ENCODE measurements at places on chromosomes 3 and 15.

DNA sequence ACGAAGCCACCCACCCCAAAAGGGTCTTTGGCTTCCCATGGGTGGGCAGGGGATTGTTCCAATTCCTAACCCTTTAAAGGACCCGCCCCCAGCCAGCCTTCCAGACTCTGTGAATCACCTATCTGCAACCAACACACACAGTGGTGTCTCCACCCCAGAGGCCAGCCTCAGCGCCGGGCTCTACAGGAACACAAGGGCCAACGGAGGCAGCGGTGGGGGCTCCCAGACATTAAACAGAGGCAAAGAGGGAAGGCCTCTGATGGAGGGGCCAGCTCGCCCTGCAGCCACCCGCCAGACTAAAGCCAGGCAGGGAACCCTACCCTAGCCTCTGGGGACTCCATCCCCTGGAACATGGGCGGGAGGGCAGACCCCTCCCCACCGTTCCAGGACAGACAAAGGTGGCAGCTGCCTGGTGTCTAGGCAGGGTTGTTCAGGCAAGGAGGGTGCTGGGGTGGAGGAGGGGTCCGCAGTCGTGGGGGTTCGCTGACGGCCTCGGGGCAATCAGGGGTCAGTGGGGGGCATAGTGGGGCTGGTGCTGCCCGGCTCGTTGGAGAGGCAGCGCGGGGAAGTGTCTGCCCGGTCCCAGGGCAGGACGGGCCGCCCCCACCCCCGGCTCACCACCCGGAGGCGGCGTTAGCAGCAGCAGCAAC is 448 bp downstream of the SHISA5 start:
- H3K27me3 ChIP-seq: no peaks in the 10 kb centered on the region
- peak; percentile 42 for DNase-seq
- no peaks in the 10 kb centered on the region for H3K4me1 ChIP-seq
- H3K4me3 ChIP-seq: peak overlapping the region; percentile 87
- H3K27ac ChIP-seq: peak overlapping the region; percentile 92

DNA sequence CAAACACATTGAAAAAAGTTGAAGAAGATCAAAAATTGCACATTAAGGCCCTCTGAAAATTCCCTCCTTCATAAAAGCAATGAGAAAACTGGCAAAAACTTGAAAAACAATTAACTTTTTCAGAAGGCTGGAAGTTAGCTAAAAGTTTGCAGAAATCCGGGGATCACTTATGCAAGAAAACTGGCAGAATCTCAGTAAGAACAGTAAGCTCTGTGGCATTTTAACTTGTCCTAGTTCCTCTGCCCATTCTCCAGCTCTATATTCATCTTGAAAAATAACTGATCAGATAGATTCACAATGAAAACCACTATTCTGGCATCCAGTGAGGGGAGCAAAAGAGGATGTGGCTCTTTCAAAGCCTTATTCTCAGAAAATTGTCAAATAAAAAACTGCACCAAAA is 566.8 kb downstream of the NTRK3 start:
- H3K4me3 ChIP-seq: no peak overlapping the region
- DNase-seq: no peak
- H3K4me1 ChIP-seq: no peaks in the 10 kb centered on the region
- no peak overlapping the region for H3K27ac ChIP-seq

GRCh38 chr3:173465112-173465511 is 67.6 kb downstream of the NLGN1 start:
- H3K27me3 ChIP-seq: no peaks in the 10 kb centered on the region
- H3K36me3 ChIP-seq: no peaks in the 10 kb centered on the region
- H3K4me3 ChIP-seq: no peak overlapping the region
- no peak overlapping the region for H3K27ac ChIP-seq
- DNase-seq: no peak

DNA sequence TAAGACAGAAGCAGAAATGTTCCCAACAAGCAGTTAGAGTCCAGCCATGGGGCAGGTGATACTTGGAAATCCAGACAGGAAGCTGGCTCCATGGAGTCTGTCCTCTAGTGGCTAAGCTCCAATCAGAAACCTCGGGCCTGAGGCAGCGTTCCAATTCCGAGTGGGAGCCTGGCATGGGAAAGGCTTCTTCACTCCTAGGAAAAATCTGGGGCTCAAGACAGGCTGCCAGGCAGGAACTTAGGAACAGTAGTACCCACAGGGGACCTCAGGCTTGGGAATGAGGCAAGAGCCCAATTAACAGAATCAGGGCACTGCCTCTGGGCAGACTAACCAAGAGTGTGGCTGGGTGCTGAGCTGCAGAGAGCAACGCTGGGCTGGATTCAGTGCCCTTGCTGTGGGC is 6.2 kb upstream of the ATP13A4 start:
- H3K4me3 ChIP-seq: no peak overlapping the region
- no peak for DNase-seq
- H3K4me1 ChIP-seq: no peaks in the 10 kb centered on the region
- H3K36me3 ChIP-seq: no peaks in the 10 kb centered on the region
- no peaks in the 10 kb centered on the region for H3K27me3 ChIP-seq

GRCh38 chr3:99579246-99579645 is 59.1 kb upstream of the COL8A1 start:
- H3K4me3 ChIP-seq: no peak overlapping the region
- DNase-seq: no peak

GRCh38 chr3:136067211-136067610 is 101.7 kb downstream of the PPP2R3A start:
- H3K4me1 ChIP-seq: no peaks in the 10 kb centered on the region
- no peaks in the 10 kb centered on the region for H3K36me3 ChIP-seq
- no peak for DNase-seq
- H3K27me3 ChIP-seq: no peaks in the 10 kb centered on the region
- no peak overlapping the region for H3K4me3 ChIP-seq

DNA sequence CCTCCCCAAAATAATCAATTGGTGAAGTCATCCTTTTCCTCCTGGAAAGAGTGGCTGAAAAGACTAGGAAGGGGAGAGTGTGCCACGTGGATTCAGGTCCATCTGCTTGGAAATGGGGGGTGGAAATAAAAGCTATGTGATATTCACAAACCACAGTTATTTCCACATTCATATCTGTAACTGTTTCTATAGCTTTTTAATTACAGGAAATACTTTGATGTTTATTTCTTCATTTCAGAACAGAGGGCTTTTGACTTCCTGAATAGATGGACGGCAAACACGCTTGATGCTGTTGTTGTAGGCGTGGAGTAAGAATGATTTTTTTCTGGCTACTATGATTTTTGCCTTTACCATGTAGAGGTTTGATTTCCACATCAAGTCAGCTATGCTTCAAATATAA is 10.1 kb downstream of the AADACL2 start:
- no peaks in the 10 kb centered on the region for H3K27me3 ChIP-seq
- no peak overlapping the region for H3K4me3 ChIP-seq
- DNase-seq: no peak
- no peaks in the 10 kb centered on the region for H3K4me1 ChIP-seq
- H3K27ac ChIP-seq: no peak overlapping the region
- H3K36me3 ChIP-seq: no peaks in the 10 kb centered on the region

GRCh38 chr3:68787106-68787626 is 145.2 kb downstream of the TAFA4 start:
- no peak overlapping the region for H3K27ac ChIP-seq
- no peaks in the 10 kb centered on the region for H3K27me3 ChIP-seq
- no peak for DNase-seq
- H3K4me1 ChIP-seq: no peaks in the 10 kb centered on the region
- H3K36me3 ChIP-seq: no peaks in the 10 kb centered on the region

DNA sequence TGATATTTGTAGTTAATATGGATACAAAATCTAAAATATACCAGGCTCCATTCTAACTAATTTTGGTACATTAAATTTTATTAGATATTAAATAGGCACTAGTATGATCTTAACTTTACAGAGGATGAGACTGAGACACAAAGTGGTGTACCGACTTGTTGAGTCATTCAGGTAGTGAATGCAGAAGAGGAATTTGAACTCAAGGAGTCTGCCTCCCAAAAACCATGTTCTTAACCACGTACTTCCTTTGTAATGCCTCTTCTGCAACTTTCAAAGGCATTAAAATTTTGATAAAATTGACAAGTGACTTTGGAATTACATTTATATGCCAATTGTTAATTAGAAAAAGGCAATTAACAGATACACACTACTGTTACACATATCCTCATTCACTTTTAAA is 61.8 kb downstream of the ZBBX start:
- DNase-seq: no peak
- no peak overlapping the region for H3K27ac ChIP-seq
- H3K36me3 ChIP-seq: no peaks in the 10 kb centered on the region
- H3K27me3 ChIP-seq: no peaks in the 10 kb centered on the region
- H3K4me3 ChIP-seq: no peak overlapping the region

GRCh38 chr3:86993704-86994103 is 2.8 kb upstream of the VGLL3 start:
- no peaks in the 10 kb centered on the region for H3K27me3 ChIP-seq
- H3K36me3 ChIP-seq: no peaks in the 10 kb centered on the region
- H3K27ac ChIP-seq: no peak overlapping the region
- no peak overlapping the region for H3K4me3 ChIP-seq
- H3K4me1 ChIP-seq: no peaks in the 10 kb centered on the region
- no peak for DNase-seq

DNA sequence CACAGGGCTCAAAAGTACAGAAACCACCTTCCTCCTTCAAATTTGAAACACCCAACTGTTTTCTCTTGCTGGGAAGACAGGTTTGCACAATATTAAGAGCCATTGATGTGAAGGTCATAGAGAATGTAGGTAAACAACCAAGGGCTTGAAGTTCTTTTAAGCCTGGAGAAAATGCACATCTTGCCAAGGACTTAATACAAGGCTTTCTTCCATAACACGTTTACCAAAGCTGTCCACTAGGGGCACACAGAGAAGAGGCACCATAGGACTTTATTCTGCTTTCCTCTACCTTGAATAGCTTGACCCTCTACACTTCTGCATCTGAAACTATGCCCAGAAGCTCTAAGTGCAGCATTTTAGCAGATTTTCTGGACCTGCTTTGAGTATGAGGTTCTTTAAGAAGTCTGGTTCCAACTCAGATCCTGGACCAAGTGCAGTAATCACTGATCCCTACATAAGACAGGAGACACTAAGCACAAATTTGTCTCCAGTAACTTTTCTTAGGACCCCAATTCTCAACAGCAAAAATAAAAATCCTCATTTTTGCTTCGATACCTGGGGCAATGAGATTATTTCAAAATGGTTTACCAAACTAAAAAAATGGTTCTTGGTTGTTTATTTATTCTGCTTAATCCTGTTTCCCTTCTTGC is 138.0 kb downstream of the FBN1 start:
- no peak for DNase-seq
- no peaks in the 10 kb centered on the region for H3K36me3 ChIP-seq
- H3K4me3 ChIP-seq: no peak overlapping the region
- H3K27me3 ChIP-seq: no peaks in the 10 kb centered on the region
- H3K27ac ChIP-seq: no peak overlapping the region

DNA sequence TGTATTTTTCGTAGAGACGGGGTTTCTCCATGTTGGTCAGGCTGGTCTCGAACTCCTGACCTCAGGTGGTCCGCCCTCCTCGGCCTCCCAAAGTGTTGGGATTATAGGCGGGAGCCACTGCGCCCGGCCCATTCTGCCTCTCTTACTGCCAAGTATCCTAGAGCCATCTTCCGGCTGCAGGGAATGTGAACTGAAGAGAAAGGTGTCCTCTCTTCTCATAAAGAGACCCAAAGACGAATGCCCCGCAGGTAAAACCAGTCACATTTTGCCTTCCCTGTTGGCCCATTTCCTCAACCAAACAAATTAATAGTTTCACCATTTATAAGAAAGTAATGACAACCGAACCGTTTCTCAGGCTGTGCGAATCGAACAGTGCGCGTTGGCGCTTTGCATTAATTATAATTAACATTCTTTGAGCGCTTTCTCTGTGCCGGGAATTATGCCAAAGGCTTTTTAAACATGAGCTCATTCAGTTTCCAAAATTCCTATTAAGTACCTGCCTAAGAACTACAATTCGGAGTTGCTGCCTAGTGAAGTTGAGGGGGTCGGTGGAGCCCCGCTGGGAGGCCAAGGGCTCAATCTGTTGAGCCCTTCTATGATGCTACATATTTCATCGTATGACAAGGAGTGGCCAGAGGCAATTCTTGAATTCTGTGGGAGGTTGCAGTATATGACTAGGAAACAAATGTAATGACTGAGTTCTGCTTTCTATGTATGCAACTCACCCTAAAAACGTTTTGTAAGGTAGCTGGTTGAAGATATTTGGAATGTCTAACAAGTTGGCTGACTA is 819 bp upstream of the RPL24 start:
- peak overlapping the region; percentile 95 for H3K27ac ChIP-seq
- H3K27me3 ChIP-seq: no peaks in the 10 kb centered on the region
- no peak for DNase-seq
- no peaks in the 10 kb centered on the region for H3K36me3 ChIP-seq
- no peaks in the 10 kb centered on the region for H3K4me1 ChIP-seq

DNA sequence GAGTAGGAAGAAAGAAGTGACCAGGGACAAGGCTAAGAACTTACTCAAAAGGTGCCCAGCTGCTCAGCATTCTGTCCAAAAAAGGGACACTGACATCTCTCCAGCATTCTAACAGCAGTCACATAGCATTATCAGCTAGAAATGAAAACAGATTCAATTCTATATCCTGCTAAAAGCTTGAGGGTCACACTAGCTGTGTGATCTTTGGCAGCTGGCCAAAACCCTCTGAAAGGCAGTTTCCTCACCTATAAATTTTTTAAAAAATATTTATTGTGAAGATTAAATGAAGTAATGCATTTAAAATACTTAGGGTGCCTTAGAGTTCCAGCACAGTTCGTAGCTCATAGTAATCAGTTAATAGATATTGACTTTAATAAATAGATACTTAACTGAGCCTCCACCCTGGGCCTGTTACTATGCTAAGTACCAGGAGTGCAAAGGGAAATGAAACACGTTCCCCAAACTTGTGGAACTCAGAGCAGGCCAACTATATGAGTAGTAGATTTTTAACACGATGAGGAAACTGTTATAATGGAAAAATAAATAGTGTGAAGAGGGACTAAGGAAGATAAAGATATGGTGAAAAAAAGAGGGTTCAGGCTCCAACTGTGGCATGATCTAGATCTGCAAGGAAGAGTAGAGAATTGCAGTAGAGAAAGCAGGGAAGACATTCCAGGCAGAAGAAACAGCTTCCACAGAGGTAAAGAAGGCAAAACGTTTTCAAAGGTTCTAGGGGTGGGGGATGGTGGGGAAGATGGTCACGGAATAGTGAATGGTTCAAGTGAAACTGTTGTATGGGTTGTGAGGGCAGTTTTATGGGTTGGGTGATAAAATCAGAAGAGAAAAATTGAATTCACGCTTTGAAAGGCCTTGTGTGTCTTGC is 11.4 kb downstream of the CD86 start:
- no peak overlapping the region for H3K27ac ChIP-seq
- no peaks in the 10 kb centered on the region for H3K36me3 ChIP-seq
- no peaks in the 10 kb centered on the region for H3K4me1 ChIP-seq
- H3K4me3 ChIP-seq: no peak overlapping the region
- H3K27me3 ChIP-seq: no peaks in the 10 kb centered on the region

DNA sequence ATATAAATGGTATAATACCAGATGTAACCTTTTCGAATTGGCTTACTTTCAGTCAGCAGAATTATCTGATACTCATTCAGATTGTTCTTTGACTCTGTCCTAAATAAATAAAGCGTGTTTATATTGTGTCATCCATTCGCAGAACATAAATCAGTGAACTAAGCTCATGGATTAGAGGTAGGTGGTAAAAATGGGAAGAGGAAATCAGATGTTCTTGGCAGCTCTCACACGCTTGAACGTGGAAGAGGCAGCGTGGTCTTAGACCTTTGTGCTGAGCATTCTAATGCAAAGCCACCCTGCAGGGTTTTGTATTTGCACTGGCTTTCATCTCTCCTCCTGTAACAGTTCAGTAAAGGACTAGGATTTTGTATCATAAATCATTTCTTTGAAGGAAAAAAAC is 441.4 kb downstream of the GABRG3 start:
- H3K4me3 ChIP-seq: no peak overlapping the region
- no peaks in the 10 kb centered on the region for H3K4me1 ChIP-seq
- no peaks in the 10 kb centered on the region for H3K36me3 ChIP-seq
